NT2/D1 (cell line): ENCODE measurements at places on chromosomes 1 and 21.
A peak's percentile ranks its signal among the peaks of the same experiment; 100 is the strongest.

GRCh38 chr1:211734359-211734758, 58.9 kb upstream of the NEK2 start:
- DNase-seq, result no peak

GRCh38 chr1:10514490-10515235, 39.9 kb downstream of the PEX14 start:
- no peak for DNase-seq

DNA sequence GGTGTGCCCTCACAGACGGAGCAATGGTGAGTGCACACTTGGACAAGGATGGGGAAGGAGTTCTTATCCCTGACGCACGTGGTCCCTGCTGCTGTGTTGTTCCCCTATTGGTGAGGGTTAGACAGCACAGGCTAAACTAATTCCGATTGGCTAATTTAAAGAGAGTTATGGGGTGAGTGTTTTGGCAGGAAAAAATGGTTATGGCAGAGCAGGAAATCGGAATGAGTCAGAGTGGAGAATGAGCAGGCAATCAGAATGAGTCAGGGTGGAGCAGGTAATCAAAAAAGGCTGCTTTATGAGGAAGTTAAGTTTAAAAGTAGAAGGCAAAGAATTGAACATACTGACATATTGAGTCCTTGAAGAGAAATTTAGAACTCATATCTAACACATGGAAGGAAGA, 100.5 kb downstream of the NGF start:
- DNase-seq, result no peak

DNA sequence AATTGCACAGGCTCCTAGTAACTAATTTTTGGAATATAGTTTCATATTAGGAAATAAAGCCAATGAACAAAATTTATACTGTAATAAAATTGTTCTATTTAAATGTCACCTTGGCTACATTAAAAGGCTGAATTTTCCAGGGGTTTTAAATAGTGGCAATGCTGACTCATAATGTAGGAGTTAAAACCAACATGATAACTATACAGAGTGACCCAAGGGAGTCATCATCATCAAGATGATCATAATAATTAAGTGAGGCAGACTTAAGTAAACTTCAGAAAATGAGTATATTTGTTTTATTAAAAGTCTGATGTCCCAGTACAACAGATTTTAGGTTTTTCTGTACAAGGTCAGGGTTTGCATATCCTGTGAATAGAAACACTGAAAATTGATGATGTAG, 183.4 kb downstream of the PLPPR4 start:
- DNase-seq, result no peak

- no peak for DNase-seq
Measured at GRCh38 chr1:82266351-82266750, 465.6 kb downstream of the ADGRL2 start.

GRCh38 chr1:3187415-3188149, 118.6 kb downstream of the PRDM16 start:
- DNase-seq, result no peak

- DNase-seq, result no peak
Measured at GRCh38 chr1:213269829-213270228, 218.8 kb downstream of the RPS6KC1 start.

- no peak for DNase-seq
Measured at GRCh38 chr1:236052232-236052993, 12.5 kb downstream of the NID1 start.

DNA sequence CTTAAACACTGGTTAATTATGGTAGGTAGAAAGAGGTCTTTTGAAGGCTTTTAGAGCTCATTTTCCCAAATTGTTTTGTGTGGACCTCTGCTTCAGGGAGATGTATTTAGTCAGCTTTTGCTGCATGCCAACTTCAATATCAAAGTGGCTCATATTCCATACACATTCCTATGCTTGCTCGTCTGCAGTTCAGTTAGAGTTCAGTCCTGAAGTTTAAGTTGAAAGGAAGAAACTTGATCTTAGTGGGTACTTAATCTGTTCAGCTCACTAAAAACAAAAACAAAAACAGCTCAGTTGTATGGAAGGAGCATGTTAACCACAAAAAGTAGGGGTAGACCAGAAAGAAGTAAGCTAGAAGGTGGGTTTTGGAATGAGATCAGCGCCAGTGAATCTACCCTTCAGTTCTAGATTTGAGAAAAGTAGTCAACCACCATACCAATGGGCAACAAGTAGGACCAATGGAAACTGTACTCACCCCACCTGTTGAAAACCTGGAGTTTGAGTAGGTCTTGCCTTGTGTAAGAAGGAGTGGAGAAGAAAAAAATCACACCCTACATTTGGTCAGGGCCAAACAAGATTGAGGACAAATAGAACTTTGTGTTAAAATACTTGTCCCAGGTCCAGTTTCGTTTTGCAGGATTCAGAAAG, 58.0 kb downstream of the LEPR start:
- DNase-seq, result no peak

DNA sequence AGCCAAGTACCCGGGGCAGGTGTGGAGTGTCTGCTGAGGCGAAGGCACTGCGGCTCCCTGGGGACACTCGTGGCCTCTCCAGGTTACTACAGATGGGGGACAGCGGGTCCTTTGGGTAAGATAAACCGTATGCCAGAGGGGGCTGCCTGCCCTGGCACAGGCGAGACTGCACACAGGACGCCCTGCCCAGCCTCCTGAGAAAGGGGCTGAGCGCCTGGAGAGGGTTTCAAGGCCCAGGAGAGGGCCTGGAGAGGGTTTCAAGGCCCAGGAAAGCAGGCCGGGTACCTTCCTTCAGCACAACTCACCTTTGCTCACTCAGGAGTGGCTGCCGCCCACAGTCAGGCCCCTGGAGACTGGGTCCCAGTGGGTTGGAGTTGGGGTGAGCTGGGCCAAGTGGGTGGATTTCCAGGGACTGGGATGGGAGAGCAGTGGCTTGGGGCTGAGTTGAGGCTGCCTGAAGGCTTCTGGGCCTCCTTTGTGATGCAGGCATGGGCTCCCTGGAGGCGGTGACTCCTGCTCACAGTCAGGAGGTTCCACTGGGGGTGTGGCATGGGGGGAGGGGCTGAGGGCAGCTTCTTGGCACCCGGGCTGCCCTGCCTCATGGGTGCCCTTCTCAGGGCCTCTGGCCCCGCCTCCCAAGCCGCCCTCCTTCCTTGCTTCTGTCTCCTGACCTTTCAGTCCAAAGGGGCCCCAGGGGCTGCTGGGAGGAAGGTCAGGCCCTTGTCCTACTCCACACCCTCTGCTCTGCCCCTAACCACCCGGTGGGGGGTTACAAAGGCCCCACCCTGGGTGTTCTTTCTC, at the start of gene MMEL1:
MMEL1 (minus strand) TSS at position 456 of the 801 bp plus-strand sequence. CDS start 3,532 bp downstream, outside the sequence.
- no peak for DNase-seq

- DNase-seq, result no peak
Measured at GRCh38 chr1:112322983-112323678, 72.9 kb upstream of the CTTNBP2NL start.

- peak; percentile 47 for DNase-seq
Measured at GRCh38 chr1:77489910-77490309, 192.5 kb downstream of the ZZZ3 start.

- no peak for DNase-seq
Measured at GRCh38 chr21:15333951-15334350, 269.2 kb upstream of the NRIP1 start.

GRCh38 chr21:42048870-42049577, 22.1 kb upstream of the UMODL1 start:
- DNase-seq, result no peak

- no peak for DNase-seq
Measured at GRCh38 chr1:59639266-59639665, 175.5 kb upstream of the HOOK1 start.

GRCh38 chr1:37932759-37933158, 14.1 kb downstream of the INPP5B start:
- no peak for DNase-seq

GRCh38 chr1:200226268-200226968, 183.4 kb downstream of the ZNF281 start:
- peak; percentile 90 for DNase-seq

DNA sequence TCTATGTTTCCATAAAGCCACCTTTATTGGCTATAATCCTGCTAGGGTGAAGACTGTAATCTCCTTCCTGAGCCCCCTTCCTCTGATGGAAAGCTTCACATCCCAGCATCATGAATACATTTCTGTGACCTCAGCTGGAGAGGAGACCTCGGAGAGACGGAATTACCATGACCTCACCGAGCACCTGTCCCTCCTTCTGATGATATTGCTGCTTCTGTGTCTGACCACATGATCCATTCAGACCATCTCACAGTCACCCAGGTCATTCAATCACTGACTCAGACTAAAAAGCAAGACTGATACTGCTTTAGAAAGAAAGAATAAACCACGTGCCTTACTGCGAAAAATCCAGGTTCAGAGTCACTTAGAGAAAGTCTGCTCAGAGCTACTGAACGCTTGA, 8.8 kb downstream of the KCND3 start:
- no peak for DNase-seq

GRCh38 chr1:157231846-157232525, 93.8 kb upstream of the ETV3 start:
- DNase-seq, result no peak

GRCh38 chr1:25031601-25031965, 101.5 kb upstream of the RUNX3 start:
- no peak for DNase-seq

GRCh38 chr1:234490793-234491479, 12.0 kb upstream of the TARBP1 start:
- DNase-seq, result no peak

DNA sequence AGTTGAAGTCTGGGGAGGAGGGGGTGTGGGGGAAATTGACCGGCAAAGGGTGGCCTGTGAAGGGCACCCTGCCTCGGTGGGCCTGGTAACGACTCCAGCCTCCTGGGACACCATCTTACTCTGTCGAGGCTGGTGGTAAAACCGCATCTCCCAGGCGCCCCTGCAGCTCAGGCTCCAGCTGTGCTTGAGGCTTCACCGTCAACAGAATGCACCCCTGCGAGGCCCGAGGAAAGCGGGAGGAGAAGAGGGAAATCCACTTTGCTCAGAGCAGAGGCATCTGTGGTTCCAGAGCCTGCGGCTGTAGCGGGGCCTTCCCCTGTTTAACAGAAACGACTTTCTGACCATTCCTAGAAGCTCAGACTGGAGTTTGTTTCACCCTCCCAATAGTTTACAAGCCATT, 165.6 kb downstream of the NPHP4 start:
- no peak for DNase-seq

- no peak for DNase-seq
Measured at GRCh38 chr1:14296795-14297194, 301.7 kb upstream of the KAZN start.

DNA sequence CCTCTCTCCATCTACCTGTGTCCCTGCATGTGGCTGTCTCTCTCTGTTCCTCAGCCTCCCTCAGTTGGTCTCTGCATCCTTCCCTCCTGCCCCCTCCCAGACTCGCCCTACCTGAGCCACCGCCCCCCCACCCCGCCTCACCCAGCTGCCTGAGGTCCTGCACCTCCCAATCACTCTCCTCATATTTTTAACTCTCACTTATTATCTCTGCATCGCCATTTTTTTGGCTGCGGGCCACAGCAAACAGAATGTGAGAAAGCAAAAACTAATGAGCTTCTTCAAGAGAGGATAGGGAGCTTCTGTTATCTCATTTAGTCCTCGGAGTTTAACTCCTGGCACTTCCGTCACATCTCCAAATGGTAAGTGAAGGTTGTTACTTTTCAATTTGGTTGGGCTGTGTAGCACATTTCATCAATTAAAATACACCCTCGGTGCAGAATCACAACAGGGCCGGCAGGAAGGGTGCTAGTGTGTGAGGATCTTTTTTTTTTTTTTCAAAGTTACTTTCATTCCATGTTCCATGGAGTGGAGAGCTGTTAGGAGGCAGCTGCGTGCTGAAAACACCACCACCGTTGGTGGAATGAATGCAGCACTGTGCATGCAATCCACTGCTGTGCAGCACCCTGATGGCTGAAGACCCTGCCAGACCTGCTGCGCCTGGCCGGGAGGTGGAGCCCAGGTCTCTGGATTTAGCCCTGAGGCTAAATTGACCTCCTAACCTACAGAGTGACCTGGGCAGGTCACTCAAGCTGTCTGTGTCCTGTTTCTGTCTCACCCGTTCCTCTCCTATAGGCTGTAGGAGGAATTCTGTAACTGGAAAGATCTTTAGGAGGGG, 157.2 kb upstream of the NFIA start:
- DNase-seq, result no peak

GRCh38 chr1:4425892-4426291, 228.5 kb upstream of the AJAP1 start:
- DNase-seq, result peak; percentile 49

GRCh38 chr1:169466259-169467230, 19.2 kb downstream of the SLC19A2 start:
- no peak for DNase-seq

DNA sequence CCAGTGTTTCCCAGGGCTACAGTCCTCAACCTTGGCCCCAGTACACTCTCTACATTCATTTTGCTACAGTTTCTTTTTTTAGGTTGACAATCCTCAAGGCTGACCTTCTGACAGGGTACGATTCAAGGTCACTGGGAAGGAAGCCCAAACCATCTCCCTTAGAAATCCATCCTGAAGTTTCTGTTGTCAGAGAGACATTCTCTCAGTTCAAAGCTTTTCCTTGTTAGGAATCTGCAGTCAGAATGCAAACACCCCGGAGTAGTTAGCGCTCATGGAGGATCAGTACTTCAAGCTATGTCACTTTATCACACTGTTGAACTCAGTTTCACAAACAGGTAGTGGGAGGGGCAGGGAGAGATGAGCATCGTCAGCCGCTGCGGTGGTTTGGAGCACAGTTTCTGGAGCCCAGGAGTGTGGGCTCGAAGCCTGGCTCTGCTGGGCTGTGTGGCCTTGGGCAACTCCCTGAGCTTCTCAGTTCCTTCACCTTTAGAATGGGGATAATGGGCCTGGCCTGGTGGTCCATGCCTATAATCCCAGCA, 4.2 kb downstream of the SLC2A5 start:
- DNase-seq, result no peak

- no peak for DNase-seq
Measured at GRCh38 chr1:18776777-18777176, 82.7 kb downstream of the TAS1R2 start.

- DNase-seq, result no peak
Measured at GRCh38 chr1:153742411-153743142, 14.7 kb downstream of the INTS3 start.

DNA sequence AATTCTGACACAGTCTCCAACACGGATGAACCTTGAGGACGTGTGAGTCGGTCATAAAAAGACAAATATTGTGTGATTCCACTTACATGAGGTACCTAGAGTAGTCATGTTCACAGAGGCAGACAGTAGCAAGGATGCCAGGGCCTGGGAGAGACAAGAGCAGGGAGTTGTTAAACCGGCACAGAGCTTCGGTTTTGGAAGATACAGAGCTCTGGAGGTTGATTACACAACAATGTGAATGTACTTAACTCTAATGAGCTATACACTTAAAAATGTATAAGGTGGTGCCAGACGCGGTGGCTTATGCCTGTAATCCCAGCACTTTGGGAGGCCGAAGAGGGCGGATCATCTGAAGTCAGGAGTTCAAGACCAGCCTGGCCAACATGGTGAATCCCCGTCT, 37.8 kb upstream of the NEK2 start:
- no peak for DNase-seq

DNA sequence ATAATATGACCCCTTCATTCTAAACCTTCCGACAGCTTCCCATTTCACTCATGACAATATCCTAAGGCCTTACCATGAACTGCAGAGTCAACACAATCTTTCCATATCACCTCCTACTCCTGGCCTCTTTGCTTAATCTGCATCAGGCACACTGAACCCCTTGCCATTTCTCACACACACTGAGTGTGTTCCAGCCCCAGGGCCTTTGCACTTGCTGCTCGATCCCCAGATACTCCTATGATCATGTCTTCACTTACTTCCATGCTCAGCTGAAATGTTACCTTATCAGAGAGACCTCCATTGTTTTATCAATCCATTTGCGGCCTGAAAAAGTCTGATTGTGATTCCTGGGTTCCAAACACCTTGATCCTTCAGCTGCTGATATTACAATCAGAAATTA, 47.0 kb downstream of the ETS2 start:
- DNase-seq, result no peak

GRCh38 chr1:13543451-13544220, 29.8 kb upstream of the LRRC38 start:
- no peak for DNase-seq
